ENCODE measurements at places on chromosomes 3 and 15.

- no peak for DNase-seq
Measured at GRCh38 chr15:65412556-65412955, 10.2 kb downstream of the IGDCC4 start.

DNA sequence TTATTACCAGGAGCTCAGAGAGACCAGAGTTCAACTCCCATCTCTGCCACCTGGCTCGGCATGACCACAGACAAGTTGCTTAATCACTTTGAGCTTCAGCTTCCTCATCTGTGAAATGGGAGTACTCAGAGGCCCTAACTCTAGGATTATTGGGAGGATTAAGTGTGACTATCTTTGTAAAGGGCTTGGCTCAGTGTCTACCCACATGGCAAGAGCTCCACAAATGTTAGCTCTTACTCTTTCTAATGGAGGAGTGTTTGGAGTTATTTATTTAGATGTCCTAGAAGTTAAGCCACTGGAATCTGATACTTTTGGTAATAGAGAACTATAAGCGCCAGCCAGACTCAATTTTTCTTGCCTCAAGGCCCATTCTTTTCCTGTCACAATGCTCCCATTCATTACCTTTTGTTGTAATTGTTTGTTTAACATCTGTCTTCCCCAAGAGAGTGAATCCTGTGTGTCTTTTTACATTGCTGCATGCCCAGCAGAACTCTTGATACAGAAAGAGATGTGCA lies 12.3 kb upstream of the LMCD1 start:
- no peak for DNase-seq

DNA sequence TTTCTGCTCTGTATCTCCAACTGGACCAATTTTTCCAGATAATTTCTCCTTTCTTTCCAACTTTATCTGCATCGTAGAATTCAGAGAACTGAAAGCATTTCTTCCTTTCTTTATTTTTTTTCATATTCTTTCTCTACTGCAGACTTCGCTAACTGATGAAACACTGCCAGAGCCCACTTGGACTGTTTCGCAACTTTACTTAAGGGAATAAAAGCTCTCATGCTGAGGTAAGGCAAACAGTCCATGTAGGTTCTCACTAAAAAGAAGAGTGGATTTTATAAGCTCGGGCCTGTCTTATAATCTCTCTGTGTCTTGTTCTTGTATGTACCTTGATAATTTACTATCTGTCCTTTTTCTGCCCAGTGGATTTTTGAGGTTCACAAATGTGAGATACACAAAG lies 163.5 kb downstream of the CNTN4 start:
- DNase-seq, result no peak

GRCh38 chr3:12141350-12141749 lies 17.4 kb downstream of the TIMP4 start:
- no peak for DNase-seq

DNA sequence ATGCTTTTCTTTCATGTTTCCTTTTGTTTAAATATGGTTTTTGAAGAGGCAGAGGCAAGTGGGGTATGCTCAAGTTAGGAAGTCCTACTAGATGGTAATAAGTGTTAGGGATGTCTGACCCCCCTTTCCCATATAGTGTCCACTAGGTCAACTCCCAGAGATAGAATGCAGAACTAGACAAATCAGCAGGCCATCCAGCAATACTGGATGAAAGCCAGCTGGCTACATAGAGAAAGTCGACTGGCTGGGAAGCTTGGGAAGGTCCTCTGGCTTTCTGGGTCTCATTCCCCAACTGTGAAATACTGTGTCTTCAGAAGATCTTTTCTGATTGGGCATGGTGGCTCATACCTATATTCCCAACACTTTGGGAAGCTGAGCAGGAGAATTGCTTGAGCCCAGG lies 113.8 kb downstream of the SNRK start:
- no peak for DNase-seq

GRCh38 chr3:53826048-53826447 lies 20.2 kb downstream of the CHDH start:
- DNase-seq, result no peak

- no peak for DNase-seq
Measured at GRCh38 chr3:126125341-126125740, 41.4 kb upstream of the SLC41A3 start.

All from GM12891 (cell line).